ENCODE measurements at places on chromosomes 4 and X. TPM values are rescaled to one million over a fixed set of nuclear protein-coding genes. Genes with fewer than 3 reads are reported as not detected.

- no peak for DNase-seq
- no peak overlapping the region for H3K4me3 ChIP-seq
- H3K27ac ChIP-seq = no peak overlapping the region
- no peaks in the 10 kb centered on the region for H3K36me3 ChIP-seq
- no peaks in the 10 kb centered on the region for H3K27me3 ChIP-seq
Observed at GRCh38 chr4:61359301-61359700, 159.2 kb downstream of the ADGRL3 start.

GRCh38 chr4:128284317-128284716 is 3.3 kb downstream of the PGRMC2 start:
- no peak overlapping the region for H3K27ac ChIP-seq
- peaks cover 6% of the 10 kb centered on the region for H3K36me3 ChIP-seq
- no peak for DNase-seq
- peaks cover 25% of the 10 kb centered on the region for H3K4me1 ChIP-seq
- no peak overlapping the region for H3K4me3 ChIP-seq

GRCh38 chrX:22889819-22890218 is 109.9 kb upstream of the DDX53 start:
- H3K27me3 ChIP-seq = no peaks in the 10 kb centered on the region
- no peaks in the 10 kb centered on the region for H3K36me3 ChIP-seq
- peaks cover 24% of the 10 kb centered on the region for H3K4me1 ChIP-seq

DNA sequence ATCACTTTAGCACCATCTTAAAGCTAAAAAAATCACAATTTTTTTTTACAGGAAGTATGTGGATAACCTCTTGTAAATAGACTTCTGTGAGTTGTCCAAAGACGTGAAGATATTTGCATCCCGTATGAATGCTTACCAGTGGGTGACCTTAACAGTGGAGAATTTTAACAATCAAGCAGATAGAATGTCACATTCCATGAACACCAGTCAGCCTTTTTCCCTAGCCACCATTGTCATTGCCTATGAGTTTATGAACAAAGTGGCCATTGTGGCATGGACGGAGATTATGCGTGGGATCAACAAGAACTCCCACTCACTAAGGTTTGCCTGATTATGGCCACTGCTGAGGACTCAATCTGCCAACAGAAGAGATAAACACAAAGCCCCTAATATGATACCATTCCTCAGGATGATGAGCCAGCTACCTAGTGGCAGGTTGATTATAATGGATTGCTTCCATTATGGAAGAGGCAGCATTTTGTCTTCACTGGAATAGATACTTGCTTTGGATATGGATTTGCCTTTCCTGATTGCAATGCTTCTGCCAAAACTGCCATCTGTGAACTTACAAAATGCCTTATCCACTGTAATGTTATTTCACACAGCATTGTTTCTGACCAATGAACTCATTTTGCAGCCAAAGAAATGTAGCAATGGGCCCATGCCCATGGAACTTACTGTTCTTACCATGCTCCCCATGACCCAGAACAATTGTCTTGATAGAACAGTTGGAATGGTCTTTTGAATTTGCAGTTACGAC is 830.9 kb upstream of the NDST4 start:
- no peak overlapping the region for H3K4me3 ChIP-seq
- no peaks in the 10 kb centered on the region for H3K4me1 ChIP-seq
- H3K27me3 ChIP-seq = no peaks in the 10 kb centered on the region
- no peaks in the 10 kb centered on the region for H3K36me3 ChIP-seq

DNA sequence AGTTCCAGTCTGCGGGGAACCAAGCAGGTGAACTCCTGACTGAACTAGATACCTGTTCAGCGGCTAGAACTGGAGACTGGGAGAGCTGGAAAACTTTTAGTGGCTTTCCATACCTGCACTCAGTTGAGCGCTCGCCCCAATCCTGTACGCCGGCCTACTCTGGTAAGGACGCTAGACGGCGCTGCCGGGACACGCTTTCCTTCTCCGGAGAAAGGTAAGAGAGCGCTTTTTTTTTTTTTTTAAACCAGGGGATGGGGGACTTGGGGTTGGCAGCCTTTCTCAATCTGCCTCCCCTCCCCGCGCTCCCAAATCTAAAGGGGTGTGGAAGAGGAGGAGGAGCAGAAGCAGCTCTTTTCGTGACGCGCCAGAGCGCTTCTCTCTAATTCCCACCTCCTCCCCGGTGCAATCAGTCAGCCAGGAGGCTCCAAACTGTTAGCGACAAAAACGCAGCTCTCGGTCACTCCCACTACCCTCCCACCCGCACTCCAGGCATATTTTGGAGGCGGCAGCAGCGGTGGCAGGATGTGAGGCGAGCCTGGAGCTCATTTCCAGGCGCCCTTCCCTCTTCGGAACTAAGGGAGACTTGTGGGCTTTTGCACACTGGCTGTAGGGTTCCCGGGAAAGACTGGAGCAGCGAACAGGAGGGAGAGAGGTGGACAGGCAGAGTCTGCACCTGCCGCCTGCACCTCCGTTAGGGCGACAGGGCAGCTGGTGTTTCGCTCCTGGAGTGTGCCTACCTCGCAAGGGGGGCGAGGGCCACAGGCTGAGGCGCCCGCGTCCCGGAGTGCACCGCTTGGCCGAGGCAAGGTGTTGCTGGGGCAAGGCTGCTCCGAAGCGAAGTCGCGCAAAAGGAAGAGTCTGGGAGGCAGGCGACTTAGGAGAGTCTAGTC is at the start of gene IL1RAPL2:
TSS of gene IL1RAPL2 (plus strand) at position 409 of the 890 bp plus-strand sequence.
- H3K27me3 ChIP-seq = no peaks in the 10 kb centered on the region
- H3K36me3 ChIP-seq = no peaks in the 10 kb centered on the region
- H3K4me1 ChIP-seq = no peaks in the 10 kb centered on the region

DNA sequence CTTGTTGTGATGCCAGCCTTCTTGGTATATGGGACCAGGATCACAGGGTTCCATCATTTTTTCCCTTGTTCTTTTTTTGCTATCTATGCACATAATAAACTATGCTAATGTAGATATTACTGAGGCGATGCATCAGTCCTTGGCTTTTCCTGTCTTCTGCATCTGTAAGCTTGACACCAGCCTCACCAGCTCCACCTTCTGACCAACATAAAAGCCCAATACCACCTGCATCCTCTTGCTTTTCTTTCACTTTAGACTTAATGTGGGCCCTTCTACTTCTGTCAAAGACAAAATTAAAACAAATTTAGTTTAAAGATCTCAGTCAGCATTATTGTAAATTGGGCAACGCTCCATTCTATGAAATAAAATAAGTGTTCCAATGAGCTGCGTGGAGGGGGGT is 1718.8 kb upstream of the PCDH10 start:
- no peak overlapping the region for H3K27ac ChIP-seq
- no peak for DNase-seq
- no peaks in the 10 kb centered on the region for H3K27me3 ChIP-seq
- H3K4me3 ChIP-seq = no peak overlapping the region

GRCh38 chr4:26028133-26028792 is 114.2 kb downstream of the SMIM20 start:
- DNase-seq = no peak
- H3K27ac ChIP-seq = no peak overlapping the region
- peaks cover 9% of the 10 kb centered on the region for H3K27me3 ChIP-seq
- H3K4me1 ChIP-seq = peaks cover 8% of the 10 kb centered on the region
- H3K4me3 ChIP-seq = no peak overlapping the region

DNA sequence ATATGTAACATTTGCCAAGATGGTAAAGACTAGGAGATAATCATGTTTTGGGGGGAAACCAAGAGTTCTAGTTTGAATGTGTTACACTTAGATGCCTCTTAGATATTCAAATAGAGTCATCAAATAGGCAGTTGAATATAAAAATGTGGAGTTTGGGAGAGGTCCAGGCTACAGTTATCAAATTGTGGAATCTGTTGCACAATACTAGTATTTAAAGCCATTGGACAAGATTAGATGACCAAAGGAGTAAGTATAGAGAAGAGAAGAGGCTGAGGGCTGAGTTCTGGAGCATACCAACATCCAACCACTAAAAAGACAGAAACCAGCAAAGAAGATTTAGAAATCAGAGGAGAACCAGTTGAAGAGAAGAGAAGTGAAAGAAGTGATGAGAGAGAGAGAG is 72.7 kb downstream of the NAA11 start:
- no peaks in the 10 kb centered on the region for H3K36me3 ChIP-seq
- no peak for DNase-seq
- peaks cover 8% of the 10 kb centered on the region for H3K27me3 ChIP-seq
- H3K4me3 ChIP-seq = no peak overlapping the region
- no peaks in the 10 kb centered on the region for H3K4me1 ChIP-seq

GRCh38 chr4:37599092-37599790 is 86.9 kb downstream of the RELL1 start:
- H3K27ac ChIP-seq = no peak overlapping the region
- H3K4me1 ChIP-seq = peaks cover 26% of the 10 kb centered on the region
- H3K4me3 ChIP-seq = no peak overlapping the region
- H3K36me3 ChIP-seq = no peaks in the 10 kb centered on the region

DNA sequence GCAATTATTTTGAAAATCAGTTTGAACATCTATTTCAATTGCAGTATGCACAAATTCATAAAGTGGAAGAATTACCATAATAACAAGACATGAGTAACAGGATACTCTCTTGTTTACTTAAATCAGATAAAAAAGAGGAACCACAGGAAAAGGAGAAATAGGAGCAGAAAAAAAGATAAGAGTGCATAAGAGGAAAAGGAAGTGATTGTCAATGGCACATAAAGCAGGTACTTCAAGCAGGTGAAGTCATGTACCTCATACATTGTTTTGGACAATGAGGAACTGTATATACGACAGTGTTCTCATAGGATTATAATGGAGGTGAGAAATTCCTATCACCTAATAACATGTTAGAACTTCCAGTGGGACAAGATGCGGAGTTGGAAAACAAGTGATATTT is 334.5 kb upstream of the PCDH7 start:
- H3K4me1 ChIP-seq = peaks cover 11% of the 10 kb centered on the region
- no peak for DNase-seq
- no peaks in the 10 kb centered on the region for H3K36me3 ChIP-seq
- no peak overlapping the region for H3K4me3 ChIP-seq
- no peaks in the 10 kb centered on the region for H3K27me3 ChIP-seq

- no peak for DNase-seq
- H3K4me1 ChIP-seq = peaks cover 8% of the 10 kb centered on the region
- no peak overlapping the region for H3K4me3 ChIP-seq
Observed at GRCh38 chr4:88807499-88807898, 109.9 kb upstream of the NAP1L5 start.

DNA sequence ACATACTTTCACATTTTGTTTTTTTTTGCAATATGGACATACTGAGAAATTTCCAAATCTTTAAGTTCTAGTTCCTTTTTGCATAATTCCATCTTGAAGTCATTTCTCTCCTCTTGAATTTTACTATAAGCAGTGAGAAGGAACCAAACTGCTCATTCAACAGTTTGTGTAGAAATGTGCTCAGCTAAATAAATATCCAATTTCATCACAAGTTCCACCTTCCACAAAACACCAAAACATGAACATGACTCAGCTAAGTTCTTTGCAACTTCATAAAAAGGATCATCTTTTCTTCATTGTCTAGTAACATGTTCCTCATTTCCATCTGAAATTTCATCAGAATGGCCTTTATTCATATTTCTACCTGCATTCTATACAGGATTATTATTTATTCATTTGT is 77.3 kb upstream of the FGF13 start:
- peaks cover 3% of the 10 kb centered on the region for H3K27me3 ChIP-seq
- H3K27ac ChIP-seq = no peak overlapping the region
- no peak overlapping the region for H3K4me3 ChIP-seq
- H3K4me1 ChIP-seq = no peaks in the 10 kb centered on the region
- no peak for DNase-seq
- H3K36me3 ChIP-seq = peaks cover 10% of the 10 kb centered on the region

GRCh38 chr4:74874753-74875367 is 58.1 kb upstream of the PARM1 start:
- no peaks in the 10 kb centered on the region for H3K36me3 ChIP-seq
- H3K4me1 ChIP-seq = peaks cover 4% of the 10 kb centered on the region
- peak overlapping the region; percentile 51 for H3K27ac ChIP-seq
- peak; percentile 23 for DNase-seq

GRCh38 chrX:40392599-40392998 is 188.2 kb upstream of the ATP6AP2 start:
- no peak overlapping the region for H3K4me3 ChIP-seq
- DNase-seq = no peak
- no peaks in the 10 kb centered on the region for H3K36me3 ChIP-seq
- H3K4me1 ChIP-seq = no peaks in the 10 kb centered on the region

DNA sequence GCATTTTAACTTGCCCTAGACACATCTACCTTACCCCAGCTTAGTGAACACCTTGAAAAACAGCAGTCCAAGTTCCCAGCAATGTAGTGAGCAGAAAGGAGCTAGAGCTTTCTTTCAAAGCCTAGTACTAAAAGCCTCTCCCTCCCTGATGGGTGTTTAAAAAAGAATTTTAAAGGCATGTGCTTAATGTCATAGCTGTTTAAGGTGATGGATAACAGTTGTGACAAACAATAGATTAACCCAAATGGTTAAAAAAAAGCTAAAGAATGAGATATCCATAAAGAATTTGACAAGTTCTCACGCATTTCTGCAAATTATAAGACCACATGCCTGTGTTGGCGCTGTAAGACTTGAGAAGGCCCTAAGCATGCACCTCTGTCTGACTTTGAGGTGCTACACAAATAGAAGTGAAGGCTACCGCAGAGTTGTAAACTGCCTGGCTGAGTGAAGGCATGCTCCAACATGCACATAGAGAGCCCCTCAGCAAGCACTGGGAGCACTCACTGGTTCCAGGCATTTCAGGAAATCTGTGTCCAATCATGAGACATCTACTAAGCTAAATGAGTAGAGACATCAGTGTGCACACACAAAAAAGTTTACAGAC is 94.0 kb downstream of the PHF8 start:
- no peaks in the 10 kb centered on the region for H3K4me1 ChIP-seq
- H3K27ac ChIP-seq = no peak overlapping the region
- no peak for DNase-seq
- peaks cover 9% of the 10 kb centered on the region for H3K36me3 ChIP-seq

GRCh38 chr4:146638786-146639505 is at the start of gene POU4F2:
POU4F2 (plus strand) TSS chr4:146638893; CDS start chr4:146639141, 248 bp downstream.
- H3K27me3 ChIP-seq = peaks cover 29% of the 10 kb centered on the region
- peak; percentile 58 for DNase-seq
- peak within 1 kb of the TSS; percentile 93 for H3K4me3 ChIP-seq

GRCh38 chrX:23380581-23380980 is 45.9 kb downstream of the PTCHD1 start:
- no peaks in the 10 kb centered on the region for H3K27me3 ChIP-seq
- H3K36me3 ChIP-seq = no peaks in the 10 kb centered on the region
- no peak overlapping the region for H3K4me3 ChIP-seq
- H3K4me1 ChIP-seq = peaks cover 4% of the 10 kb centered on the region
- DNase-seq = no peak
- H3K27ac ChIP-seq = no peak overlapping the region

GRCh38 chr4:6788123-6788522 is 5.6 kb downstream of the KIAA0232 start:
- H3K4me1 ChIP-seq = peaks cover 12% of the 10 kb centered on the region
- H3K27ac ChIP-seq = no peak overlapping the region
- no peak overlapping the region for H3K4me3 ChIP-seq
- peaks cover 17% of the 10 kb centered on the region for H3K36me3 ChIP-seq
- DNase-seq = no peak

The CASP3 gene
- 53.2 TPM for total RNA-seq

The TMEM185A gene
- 98.7 TPM for total RNA-seq

The MAGEB1 gene
- total RNA-seq = not detected

The TEX11 gene
- total RNA-seq = not detected

The GAGE1 gene
- total RNA-seq = not detected

The CTAG1B gene
- not detected for total RNA-seq

The IL15 gene
- 8.8 TPM for total RNA-seq

The ADH6 gene
- total RNA-seq = not detected

All from endothelial cell (in vitro differentiated cells).